NCI-H1092 treated with DMSO at 0.1 percent for 48 hours (cell line): ENCODE measurements at places on chromosomes 13 and 19.

- no peak for DNase-seq
These were observed 12.3 kb upstream of the GPR18 start for GRCh38 chr13:99270518-99270917.

DNA sequence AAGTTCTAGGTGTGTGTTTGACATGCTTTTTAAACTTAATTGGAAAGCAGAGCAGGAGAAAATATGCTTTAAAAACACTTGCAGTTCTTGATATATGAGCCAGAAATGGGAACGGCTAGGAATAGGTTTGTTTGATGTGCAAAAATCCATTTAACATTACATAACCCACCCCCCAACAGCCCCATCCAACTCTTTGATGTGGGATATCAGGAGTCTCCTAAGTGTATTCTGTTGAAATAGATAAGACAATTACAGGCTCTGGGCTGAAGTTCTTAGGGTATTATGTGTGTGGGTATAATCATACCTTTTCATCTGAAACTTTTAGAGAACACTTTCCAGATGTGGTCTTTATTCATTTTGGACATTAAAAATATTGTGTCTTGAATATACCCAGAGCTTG is 240.4 kb upstream of the CSNK1A1L start:
- no peak for DNase-seq

- DNase-seq: no peak
These were observed 8.5 kb upstream of the SYT5 start for GRCh38 chr19:55188625-55189024.

DNA sequence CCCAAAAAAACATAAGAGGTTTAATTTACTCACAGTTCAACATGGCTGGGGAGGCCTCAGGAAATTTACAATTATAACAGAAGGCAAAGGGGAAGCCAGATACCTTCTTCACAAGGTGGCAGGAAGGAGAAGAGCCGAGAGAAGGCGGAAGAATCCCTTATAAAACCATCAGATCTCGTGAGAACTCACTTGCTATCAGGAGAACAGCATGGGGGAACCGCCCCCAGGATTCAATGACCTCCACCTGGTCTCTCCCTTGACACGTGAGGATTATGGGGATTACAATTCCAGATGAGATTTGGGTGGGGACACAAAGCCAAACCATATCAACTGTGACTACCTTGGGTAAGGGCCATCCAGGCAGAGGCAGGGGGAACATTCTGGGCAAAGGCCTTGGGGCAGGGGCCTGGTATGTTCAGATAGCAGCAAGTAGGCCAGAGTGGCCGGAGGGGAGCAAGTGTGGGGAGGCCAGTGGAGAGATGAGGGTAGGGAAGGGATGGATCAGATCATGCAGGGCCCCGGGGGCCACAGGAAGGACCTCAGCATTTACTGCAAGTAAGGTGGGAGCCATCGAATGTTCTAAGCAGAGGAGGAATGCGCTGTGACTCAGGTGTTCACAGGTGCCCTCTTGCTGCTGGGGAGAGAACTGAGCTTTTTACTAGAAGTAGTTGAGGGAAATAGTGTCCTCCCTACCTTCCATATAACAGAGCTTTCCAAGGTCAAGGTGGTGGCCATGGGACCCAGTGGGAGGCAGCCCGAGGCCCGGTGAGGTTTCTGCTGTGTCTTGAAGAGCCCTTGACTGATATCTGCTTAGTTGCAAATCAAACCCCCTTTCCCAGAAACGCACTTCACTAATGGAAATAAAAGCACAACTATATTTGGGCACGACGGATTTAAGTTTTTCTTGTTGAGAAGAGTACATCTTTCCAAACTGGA is 18.0 kb downstream of the RAB3D start:
- DNase-seq: no peak

DNA sequence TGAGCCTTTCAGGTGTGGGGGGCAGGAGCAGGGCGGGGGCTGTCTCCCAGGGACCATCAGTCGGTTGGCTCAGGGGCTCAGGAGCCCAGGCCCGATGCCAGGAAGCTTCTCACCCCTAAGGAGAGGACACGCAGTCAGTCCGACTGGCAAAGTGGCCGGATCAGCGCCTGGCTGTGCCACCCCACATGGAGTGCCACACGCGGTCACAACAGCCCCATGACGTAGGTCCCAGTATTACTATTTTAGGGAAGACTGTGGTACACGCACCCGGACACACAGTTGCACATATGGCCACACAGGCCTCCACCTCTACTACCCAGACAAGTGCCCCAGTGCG is 29.3 kb upstream of the GRTP1 start:
- DNase-seq: no peak

DNA sequence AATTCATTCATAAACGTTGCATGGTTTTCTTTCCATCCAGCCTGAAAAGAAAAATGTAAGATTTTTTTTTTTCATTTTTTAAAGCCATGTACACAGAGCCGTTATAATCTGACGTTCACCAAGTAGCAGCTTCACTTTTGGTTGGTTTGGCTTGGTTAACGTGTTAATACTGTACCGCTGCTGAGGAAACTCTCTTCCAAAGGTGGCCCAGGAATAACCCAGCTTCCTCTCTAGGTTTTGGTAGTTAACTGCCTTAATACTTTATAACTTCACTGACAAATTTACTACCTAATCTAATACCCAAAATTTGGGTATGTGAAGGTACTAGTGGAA is 1.7 kb downstream of the INTS6 start:
- no peak for DNase-seq
